ENCODE measurements at places on chromosomes 12 and 14. TPM values are rescaled to one million over a fixed set of nuclear protein-coding genes. Genes with fewer than 3 reads are reported as not detected.

ANKLE2 gene
- 63.6 TPM for total RNA-seq

IFI27L1 gene
- total RNA-seq, result 11.9 TPM

COCH gene
- 37.7 TPM for total RNA-seq

ADAM21 gene
- not detected for total RNA-seq

DLK1 gene
- total RNA-seq, result 112 TPM

TC2N gene
- total RNA-seq, result 12.0 TPM

NPAS3 gene
- total RNA-seq, result 12.0 TPM

TPPP2 gene
- not detected for total RNA-seq

Data from camera-type eye (tissue), 1 donor.